A549 treated with CORT108297 at 1 μM for 4 hours (cell line): ENCODE measurements at places on chromosomes 7 and 10. TPM values are rescaled to one million over a fixed set of nuclear protein-coding genes. Genes with fewer than 3 reads are reported as not detected.

Gene OSBPL3
- 10.5 to 13.4 TPM (median 11.2 TPM) in 5 replicates for total RNA-seq

Gene CALY
- total RNA-seq = 0.54 to 1.5 TPM (median 0.81 TPM) in 5 replicates

Gene TSPAN13
- total RNA-seq = 12.2 to 15.7 TPM (median 14.3 TPM) in 5 replicates

Gene ZNF365
- total RNA-seq = 0.93 to 1.3 TPM (median 1.2 TPM) in 5 replicates

Gene GSDME
- 30.2 to 40.2 TPM (median 34.1 TPM) in 5 replicates for total RNA-seq

Gene ANKRD30A
- total RNA-seq = 0.52 to 0.94 TPM (median 0.72 TPM) in 5 replicates

Gene ZNF503
- total RNA-seq = 7.1 to 13.0 TPM (median 12.2 TPM) in 5 replicates

Gene CC2D2B
- total RNA-seq = 0.07 to 0.16 TPM (median 0.13 TPM) in 4 of 5 replicates, not detected in the other

Gene ZNF488
- total RNA-seq = 10.3 to 15.1 TPM (median 13.3 TPM) in 5 replicates

Gene PIK3CG
- total RNA-seq = not detected in 5 replicates

Gene REEP3
- total RNA-seq = 15.0 to 19.6 TPM (median 16.9 TPM) in 5 replicates

Gene ETV1
- 1.3 to 3.5 TPM (median 3.4 TPM) in 5 replicates for total RNA-seq

Gene PNLIPRP1
- not detected in 5 replicates for total RNA-seq

Gene TACC2
- total RNA-seq = 81.1 to 93.4 TPM (median 86.7 TPM) in 5 replicates

Gene C10orf67
- 0.05 to 0.17 TPM (median 0.06 TPM) in 5 replicates for total RNA-seq

Gene PLAC9
- 0.15 TPM in 1 of 5 replicates, not detected in the others for total RNA-seq

Gene FAM13C
- 0.06 to 0.23 TPM (median 0.09 TPM) in 5 replicates for total RNA-seq

Gene TMEM236
- total RNA-seq = 0.05 to 0.13 TPM (median 0.08 TPM) in 5 replicates

Gene SEMA4G
- total RNA-seq = 8.0 to 10.4 TPM (median 9.7 TPM) in 5 replicates

Gene SPDYE16
- 0.03 to 0.14 TPM (median 0.05 TPM) in 3 of 5 replicates, not detected in the others for total RNA-seq

Gene SPDYE11
- not detected in 5 replicates for total RNA-seq

Gene SPDYE1
- not detected in 5 replicates for total RNA-seq

Gene ARHGEF5
- total RNA-seq = 1.8 to 2.2 TPM (median 2.0 TPM) in 5 replicates

Gene LRIT1
- total RNA-seq = not detected in 5 replicates

Gene PDE6C
- not detected in 5 replicates for total RNA-seq

Gene TEX47
- not detected in 5 replicates for total RNA-seq

Gene STAMBPL1
- 30.9 to 35.2 TPM (median 33.8 TPM) in 5 replicates for total RNA-seq

Gene SLC13A4
- not detected in 5 replicates for total RNA-seq

Gene SEMA3D
- total RNA-seq = 0.05 to 0.06 TPM (median 0.06 TPM) in 3 of 5 replicates, not detected in the others

Gene ODAD2
- total RNA-seq = 0.02 to 0.13 TPM (median 0.03 TPM) in 3 of 5 replicates, not detected in the others

Gene NIPSNAP2
- total RNA-seq = 42.9 to 54.9 TPM (median 49.1 TPM) in 5 replicates

Gene HNRNPF
- total RNA-seq = 323 to 352 TPM (median 338 TPM) in 5 replicates

Gene CDH23
- total RNA-seq = 1.8 to 2.8 TPM (median 2.5 TPM) in 5 replicates

Gene TACR2
- total RNA-seq = 0.10 to 0.33 TPM (median 0.19 TPM) in 4 of 5 replicates, not detected in the other

Gene LRGUK
- total RNA-seq = 0.29 to 0.62 TPM (median 0.35 TPM) in 5 replicates

Gene FOXI2
- not detected in 5 replicates for total RNA-seq

Gene SLIT1
- 0.02 to 0.13 TPM (median 0.05 TPM) in 5 replicates for total RNA-seq

Gene EBLN1
- total RNA-seq = 0.07 to 0.21 TPM in 2 of 5 replicates, not detected in the others

Gene AKR1C2
- total RNA-seq = 3,197 to 4,175 TPM (median 3,355 TPM) in 5 replicates

Gene NOM1
- 18.7 to 21.5 TPM (median 19.7 TPM) in 5 replicates for total RNA-seq

Gene PRSS37
- not detected in 5 replicates for total RNA-seq
